Stimulated activated CD4-positive, alpha-beta T cell treated with anti-CD3 and anti-CD28 coated beads, Interleukin-4, amount 100 ng/mL, for 48 hours (primary cell): ENCODE measurements at places on chromosomes 7 and 10.

- no peak for DNase-seq
Observed at GRCh38 chr7:24555184-24555583, 18.1 kb upstream of the PALS2 start.

- DNase-seq = no peak
Observed at GRCh38 chr10:65793738-65794425, 1132.0 kb upstream of the LRRTM3 start.

GRCh38 chr7:105493923-105494315 is 28.2 kb downstream of the PUS7 start:
- DNase-seq = no peak

GRCh38 chr10:14736600-14737081 is 38.1 kb downstream of the FAM107B start:
- DNase-seq = no peak

- DNase-seq = no peak
Observed at GRCh38 chr10:96306516-96306915, 2.3 kb downstream of the DNTT start.

DNA sequence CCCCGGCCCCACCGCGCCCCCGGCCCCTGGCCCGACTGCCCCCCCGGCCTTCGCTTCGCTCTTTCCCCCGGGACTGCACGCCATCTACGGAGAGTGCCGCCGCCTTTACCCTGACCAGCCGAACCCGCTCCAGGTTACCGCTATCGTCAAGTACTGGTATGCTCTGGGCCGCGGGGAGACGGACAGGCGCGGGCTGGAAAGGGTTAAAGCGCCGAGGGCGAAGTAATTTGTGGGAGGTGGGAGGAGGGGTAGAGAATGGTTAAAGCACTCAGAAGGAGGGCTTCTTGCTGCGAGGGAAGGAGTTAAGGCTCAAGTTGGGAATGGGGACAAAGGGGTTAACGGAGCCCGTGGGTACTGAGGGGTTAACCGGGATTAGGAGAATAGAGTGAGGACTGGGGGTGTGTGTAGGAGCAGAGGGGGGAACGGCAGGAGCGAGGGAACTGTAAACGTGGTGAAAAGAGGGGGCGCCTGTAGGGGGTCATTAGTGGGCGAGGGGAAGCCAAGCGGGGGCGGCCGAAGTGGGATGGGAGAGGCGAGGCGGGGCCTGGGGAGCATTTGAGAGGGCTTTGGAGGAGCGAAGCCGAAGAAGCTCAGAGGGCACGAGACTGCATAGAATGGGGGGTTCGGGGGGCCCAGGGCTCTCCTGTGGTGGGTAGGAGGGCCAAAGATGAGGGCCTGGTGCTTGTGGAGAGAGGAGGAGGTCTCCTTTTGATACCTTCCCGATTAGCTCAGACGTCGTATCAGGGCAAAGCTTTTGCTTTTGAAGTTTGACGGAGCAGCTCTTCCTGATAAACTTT is 605 bp downstream of the SUFU start:
- peak; percentile 20 for DNase-seq

DNA sequence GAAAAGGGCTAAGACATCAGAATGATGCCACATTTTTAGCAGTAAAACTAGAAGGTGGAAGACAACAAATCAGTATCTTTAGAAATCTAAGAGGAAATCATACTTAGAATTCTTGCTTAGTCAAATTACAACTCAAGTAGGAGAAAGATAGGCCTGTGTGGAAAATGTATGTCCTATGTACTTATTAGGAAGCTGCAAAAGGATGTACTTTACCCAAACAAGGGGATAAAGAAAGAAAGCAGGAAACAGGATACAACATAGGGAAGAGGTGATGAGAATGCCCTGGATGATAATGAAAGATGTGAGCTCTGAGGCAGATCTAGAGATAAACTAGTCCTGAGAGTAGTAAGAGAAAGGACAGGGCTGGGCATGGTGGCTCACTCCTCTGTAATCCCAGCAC is 54.9 kb downstream of the RNLS start:
- no peak for DNase-seq

DNA sequence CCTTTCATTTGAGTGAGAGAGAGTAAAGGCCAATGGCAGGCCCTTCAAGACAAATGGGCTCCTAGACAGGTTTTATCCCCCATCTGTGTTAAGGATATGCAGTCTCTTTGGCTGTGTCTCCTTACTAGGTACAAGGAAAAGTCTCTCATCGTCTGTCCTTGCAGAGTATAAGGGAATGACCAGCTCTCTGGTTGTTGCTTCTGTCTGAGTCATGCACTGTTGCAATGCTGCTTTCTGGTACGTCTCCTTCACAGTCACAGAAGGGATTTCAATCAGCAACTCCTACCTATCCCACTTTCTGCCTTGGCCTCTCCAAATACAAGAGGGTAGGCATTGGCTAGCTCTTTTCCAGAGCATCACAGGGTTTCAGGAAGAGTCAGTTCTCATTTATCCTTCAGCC is 48.1 kb downstream of the CTTNBP2 start:
- DNase-seq = no peak
